Astrocyte (in vitro differentiated cells and primary cell): ENCODE measurements at places on chromosomes 1 and 21.

- no peak for DNase-seq
Measured at GRCh38 chr21:43361127-43361492, 65.8 kb downstream of the SIK1 start.

- DNase-seq: no peak
Measured at GRCh38 chr1:46489638-46490405, at the start of gene DMBX1. DMBX1 (plus strand) TSS chr1:46489836; CDS start chr1:46507011, 17,175 bp downstream.

DNA sequence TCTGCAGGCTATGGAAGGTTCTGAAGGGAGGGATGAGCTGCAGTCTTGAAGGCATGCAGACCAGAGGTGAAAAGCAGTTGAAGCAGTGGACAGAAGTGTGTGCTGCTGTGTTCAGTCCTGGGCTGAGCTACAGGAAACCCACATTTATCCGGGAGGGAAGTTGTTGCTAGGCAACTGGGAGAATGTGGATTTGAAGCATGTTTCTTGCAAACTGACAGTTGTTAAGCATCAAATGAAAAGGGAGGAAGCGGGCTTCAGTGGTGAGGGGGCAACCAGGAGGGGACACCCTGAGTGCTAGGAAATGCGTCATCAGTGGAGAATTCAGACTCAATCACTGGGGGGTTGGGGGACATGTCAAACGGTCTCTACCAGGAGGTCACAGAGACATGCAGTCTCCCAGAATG, 28.7 kb downstream of the ABCA4 start:
- DNase-seq: peak; percentile 84

DNA sequence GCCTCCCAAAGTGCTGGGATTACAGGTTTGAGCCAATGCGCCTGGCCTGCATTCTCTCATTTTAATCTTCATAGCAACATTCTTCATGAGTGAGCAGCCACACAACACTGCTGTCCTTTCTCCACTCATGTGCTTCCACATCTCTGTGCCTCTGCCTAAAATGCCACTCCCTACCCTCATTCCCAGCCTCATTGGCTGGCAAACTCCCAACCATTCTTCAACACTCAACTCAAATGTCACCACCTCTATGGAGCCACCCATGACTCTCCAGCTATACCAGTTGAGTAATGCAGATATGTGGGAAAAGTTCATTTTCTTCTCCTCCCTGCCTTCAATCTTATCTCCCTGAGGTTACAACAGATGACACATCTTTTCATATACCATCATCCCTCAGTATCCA, 53.9 kb upstream of the ZC3H12A start:
- DNase-seq: no peak

GRCh38 chr1:241286486-241286885, 70.5 kb downstream of the RGS7 start:
- DNase-seq: no peak

DNA sequence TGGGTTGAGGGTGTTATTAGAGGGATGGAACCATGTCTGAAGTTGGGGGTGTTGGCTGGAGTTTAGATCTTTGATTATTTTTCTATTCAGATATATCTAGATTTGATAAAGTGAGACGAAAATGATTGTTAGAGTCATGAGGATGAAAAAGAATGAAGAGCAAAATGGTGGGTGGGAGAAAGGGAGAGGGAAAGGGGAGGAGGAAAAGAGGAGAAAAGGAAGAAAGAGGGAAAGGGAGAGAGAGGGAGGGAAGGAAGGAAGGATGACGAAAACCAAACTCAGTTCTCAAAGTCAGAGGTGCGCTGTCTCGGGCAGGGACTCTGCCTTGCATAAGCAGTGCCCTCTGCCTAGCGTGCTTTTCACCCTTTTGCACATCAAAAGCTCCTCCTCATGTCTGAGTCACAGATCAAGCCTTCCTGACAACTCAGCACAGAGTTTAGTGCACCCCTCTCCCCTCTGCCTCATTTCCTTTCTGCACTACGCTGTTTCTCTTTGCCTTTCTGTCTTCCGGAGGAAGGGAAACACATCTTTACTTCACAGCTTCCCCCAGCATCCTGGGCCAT, 225.8 kb upstream of the PROX1 start:
- no peak for DNase-seq

GRCh38 chr1:215569986-215570824, 3.1 kb downstream of the KCTD3 start:
- peak; percentile 42 for DNase-seq

- DNase-seq: no peak
Measured at GRCh38 chr1:177162243-177162642, 2.3 kb downstream of the ASTN1 start.

- DNase-seq: no peak
Measured at GRCh38 chr1:54794451-54795355, 6.4 kb downstream of the TTC22 start.

GRCh38 chr1:202691816-202692215, 18.4 kb downstream of the SYT2 start:
- no peak for DNase-seq

DNA sequence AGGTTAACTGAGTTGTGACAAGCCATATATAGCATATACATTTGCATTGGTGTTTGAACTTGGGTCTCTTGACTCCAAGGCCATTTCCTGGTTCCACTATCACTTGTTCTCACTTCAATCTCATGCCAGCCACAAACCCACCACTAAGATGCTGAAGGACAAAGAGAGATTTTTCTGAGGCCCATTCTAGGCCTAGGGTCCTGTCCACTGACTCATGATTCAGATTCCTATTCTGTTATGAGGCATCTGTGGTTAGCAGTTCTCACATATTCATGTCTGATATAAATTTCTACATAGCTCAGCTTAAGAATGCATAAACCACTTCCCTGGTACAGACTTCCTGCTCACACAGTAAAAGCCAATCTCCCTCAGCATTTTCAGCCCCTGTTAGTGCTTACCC, 326.1 kb upstream of the BEND5 start:
- peak; percentile 97 for DNase-seq

- no peak for DNase-seq
Measured at GRCh38 chr1:230280054-230280795, 145.9 kb downstream of the PGBD5 start.

DNA sequence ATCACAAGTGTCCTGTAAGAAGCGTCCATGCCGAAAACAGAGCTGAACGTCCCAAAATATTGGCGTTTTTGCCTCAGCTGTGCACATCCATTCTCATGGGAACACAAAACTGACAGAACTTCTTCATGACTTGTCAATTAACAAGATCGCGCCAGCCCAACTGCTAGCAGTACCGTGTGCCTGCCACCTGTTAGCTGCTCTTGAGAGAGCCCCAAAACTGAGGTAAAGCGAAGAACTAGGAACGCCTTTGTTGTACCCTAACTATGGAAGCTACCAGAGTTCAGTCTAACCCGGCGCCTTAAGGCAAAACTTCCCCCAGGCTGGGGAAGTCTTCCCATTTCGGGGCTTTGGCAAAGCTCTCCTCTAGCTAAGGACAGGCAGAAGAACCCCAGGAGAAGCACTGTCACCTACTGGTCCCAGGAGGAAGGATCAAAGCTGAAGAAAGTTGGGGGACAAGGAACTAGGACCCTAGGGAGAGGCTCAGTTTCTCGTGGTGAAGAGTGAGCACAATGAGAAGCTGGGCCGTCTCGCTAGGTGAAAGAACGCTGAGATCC, 719 bp downstream of the EYA3 start:
- DNase-seq: peak; percentile 9

DNA sequence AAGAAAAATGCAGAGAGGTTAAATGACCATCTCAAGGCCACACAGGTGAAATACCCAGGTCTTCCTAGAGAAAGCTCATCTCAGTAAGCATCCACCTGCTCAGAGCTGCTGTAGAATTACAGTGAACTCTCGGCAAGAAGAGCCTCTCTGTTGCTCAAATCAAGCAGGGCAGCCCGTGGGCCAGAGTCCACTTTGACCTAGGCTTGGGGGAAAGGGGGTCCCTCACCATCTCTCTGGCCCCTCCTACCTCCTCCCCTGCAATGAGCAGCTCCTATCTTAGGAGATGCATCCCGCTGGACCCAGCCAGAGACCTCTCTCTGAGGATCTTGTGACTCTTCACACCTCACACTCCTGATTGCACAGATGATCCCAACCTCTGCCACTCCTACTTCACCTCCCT, 364.7 kb downstream of the PTPRU start:
- DNase-seq: no peak

GRCh38 chr1:203673550-203674411, 47.1 kb downstream of the ATP2B4 start:
- peak; percentile 93 for DNase-seq

GRCh38 chr1:186519982-186520381, 59.1 kb upstream of the PDC start:
- DNase-seq: no peak

DNA sequence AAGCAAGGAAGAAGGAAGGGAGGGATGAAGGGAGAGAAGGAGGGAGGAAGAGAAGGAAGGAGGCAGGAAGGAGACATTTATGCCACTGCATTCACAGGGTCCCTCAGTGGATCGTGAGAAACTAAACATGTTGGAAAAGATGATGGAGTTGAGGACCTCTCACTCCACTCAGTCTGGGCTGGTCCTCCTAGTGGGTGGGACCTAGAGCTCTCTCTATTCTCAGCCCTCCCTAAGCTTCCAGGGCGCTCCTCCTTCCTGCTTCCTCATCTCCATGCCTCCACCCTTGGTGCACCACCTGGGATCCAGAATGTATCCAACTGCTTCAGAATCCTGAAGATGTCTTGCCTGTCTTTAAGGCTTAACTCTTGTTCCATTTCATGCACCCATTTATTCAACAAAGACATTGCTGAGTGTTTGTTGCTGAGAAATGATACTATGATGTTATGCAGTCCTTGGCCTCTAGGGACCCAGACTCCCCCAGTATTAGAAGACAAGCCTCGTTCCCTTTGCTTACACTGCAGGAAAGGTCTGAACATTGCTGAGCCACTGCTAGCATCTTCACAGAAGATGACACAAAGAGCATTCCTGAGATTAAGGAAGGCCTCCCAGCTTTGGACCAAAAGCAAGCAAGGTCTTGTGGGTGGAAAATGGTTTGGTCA, 88.5 kb downstream of the BEND5 start:
- DNase-seq: no peak

- DNase-seq: no peak
Measured at GRCh38 chr1:1198423-1199140, 7.8 kb downstream of the TNFRSF18 start.

DNA sequence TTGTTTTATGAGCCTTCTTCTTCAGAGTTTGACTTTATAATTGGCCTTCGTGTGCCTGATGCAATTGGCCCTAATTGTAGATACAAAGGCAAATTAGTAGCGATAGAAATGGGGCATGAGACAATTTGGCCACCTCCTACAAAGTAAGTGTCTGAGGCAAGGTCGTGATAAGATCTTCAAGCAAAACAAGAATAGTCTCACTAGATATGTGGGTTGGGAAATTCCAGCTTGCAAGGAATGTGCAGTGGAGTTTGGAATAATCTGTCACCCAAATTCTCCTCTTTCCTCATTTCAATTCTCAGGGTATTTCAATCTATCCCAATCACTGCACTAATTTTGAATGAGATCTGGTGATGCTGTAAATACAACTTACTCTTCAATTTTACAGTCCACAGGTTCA, 11.4 kb upstream of the TSNAX start:
- peak; percentile 34 for DNase-seq

- DNase-seq: no peak
Measured at GRCh38 chr1:57761628-57762027, 337.8 kb upstream of the DAB1 start.

GRCh38 chr1:98045211-98045766, 124.5 kb upstream of the DPYD start:
- peak; percentile 69 for DNase-seq

- DNase-seq: peak; percentile 87
Measured at GRCh38 chr1:205313563-205314308, 7.8 kb downstream of the NUAK2 start.

DNA sequence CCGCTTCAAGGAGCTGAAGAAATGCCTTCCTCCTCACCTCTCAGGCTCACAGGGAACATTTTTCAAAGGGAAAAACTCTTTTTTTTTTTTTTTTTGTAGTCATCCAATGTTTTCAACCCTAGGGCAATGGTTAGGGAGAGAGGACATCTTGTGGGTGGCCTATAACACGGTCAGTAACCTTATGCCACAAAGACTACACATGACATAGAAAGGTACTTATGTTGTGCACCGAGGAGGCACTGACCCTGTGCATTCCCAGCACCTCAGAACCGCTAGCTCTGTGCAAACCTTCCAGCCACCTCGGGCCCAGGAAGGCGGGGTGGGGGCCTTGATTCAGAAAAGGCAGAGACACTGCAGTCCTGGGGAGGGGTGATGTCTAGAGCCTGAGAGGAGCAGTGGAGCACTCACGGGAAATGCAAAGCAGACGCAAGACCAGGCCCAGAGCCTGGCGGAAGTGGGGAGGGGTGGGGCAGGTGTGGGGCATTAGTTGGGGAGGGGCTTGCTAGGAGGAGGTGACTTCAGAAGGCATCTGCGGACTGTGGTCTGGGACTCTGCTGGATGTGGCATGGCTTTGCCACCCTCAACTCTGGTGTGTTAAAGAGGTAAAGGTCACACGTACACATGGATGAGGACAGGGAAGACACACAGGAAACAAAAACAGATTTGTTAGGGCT, 68.6 kb downstream of the MDM4 start:
- no peak for DNase-seq

DNA sequence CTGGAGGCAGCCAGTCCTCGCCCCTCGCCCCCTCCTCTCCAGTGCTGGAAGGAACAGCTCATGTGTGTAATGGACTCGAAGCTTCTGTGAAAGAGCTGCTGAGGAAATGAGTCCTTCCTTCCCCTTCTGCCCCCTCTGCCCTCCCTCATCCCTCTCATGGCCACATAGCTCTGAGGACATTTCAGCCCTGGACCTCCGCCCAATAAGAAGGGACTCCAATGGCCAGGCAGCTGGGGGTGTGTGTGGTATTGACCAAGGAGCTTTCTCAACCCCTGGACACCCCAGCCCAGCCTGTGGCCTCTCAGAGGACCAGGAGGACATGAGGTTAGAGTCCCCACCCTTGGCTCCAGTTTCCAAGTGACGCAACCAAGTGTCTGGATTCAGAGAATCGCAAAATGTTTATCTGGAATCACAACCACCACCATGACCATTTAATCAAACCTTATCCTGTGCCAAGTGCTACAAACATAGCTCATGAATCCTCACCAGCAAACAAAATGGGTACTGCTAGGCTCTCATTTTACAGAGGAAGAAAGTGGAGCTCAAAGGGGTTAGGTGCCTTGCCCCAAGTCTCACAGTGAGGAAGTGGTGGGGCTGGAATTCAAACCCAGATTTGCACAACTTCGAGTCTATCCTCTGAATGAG, 47.8 kb upstream of the ECE1 start:
- DNase-seq: peak; percentile 72

DNA sequence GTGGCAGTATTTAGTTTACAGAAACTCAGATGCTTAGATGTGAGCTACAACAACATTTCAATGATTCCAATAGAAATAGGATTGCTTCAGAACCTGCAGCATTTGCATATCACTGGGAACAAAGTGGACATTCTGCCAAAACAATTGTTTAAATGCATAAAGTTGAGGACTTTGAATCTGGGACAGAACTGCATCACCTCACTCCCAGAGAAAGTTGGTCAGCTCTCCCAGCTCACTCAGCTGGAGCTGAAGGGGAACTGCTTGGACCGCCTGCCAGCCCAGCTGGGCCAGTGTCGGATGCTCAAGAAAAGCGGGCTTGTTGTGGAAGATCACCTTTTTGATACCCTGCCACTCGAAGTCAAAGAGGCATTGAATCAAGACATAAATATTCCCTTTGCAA, 59.7 kb upstream of the ZNF326 start:
- no peak for DNase-seq
